ENCODE measurements at places on chromosomes 2 and 18.

DNA sequence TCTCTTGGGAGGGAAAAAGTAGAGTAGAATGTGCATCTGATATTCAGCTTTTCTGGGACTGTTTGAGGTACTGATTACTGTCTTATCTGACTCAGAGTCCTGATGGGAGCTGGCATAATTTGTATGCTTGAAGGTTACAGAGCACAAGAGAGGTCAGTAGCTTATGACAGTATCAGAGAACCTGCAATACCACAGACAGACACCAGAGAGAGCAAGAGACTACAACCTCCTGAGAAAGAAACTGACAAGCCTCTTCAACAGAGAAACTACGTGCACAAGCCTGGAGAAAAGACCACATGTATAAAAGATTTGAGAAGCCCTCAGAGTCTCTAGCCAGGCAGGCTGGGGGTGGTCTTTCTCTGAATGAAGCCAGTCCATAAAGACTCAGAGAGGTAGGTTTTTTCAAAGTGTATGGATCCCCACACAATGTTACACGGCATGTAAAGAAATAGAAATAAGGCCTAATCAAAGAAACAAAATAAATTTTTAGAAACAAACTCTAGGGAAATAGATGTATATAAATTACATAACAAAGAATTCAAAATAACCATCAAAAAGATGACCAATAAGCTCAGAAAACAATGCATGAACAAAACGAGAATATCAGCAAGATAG is 568.3 kb downstream of the LRRTM4 start:
- no peak for DNase-seq

- no peak for DNase-seq
Observed at GRCh38 chr2:215750763-215751162, 262.6 kb downstream of the MREG start.

DNA sequence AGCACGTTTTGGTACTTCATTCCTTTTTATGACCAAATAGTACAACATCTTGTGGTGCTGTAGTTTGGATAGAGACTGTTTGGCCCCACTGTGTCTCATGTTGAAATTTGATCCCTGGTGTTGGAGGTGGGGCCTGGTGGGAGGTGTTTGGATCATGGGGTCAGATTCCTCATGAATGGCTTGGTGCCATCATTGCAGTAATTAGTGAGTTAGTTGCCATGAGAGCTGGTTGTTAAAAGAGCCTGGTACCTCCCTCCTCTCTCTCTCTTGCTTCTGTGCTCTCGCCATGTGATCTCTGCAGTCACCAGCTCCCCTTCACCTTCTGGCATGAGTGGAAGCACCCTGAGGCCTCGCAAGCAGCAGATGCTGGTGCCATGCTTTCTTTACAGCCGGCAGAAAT is 50.9 kb downstream of the NCAPH start:
- no peak for DNase-seq

DNA sequence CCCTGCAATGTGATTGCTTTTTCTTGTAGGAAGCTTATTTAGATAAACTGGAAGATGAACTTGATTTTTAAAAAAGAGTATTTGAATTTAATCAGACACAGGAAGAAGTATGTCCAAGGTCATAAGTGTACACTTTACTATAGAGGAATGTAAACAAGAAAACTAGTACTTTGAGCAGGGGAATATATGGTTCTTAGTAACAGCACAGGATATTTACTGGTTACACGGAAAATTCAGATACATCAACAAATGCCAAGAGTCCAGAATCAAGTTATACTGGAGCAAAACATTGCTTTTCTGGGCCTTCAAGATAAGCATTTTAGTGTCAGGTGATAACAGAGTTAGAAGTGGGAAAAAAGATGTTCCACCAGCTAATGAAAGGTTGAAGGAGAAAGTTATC is 75.5 kb downstream of the EFEMP1 start:
- DNase-seq: no peak

DNA sequence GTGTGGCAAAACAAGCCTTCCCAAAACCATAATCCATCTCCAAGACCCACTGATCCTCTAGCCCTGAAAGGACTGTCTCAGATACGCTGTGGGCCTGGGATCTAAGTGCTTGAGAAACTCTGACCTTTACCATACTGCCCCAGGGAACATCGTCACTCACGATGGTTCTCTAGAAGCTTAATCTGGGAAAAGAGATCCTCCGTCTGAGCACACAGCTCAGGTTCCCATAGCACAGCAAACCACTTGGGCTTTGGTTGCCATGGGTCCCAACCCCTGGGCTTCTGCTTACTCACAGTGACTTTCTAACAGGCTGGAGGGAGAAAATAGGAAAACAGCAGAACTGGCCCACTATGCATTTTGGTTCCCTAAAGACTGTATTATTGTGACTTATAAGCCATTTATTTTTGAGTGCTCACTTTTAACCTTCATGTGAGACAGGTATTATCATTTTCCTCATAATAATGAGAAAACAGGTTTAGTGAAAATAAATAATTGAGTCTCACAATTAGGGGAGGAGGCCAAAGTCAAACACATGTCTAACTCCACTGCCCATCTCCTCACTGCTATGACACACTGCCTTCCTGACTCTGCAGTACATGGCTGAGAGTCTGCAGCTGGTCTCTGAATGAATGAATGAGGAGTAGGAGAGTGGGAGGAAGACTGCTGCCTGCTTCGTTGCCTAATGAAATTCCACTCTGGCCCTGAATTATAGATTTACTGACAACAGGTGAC is 46.7 kb downstream of the REEP1 start:
- no peak for DNase-seq

- no peak for DNase-seq
Observed at GRCh38 chr2:46020416-46020815, 276.8 kb upstream of the EPAS1 start.

GRCh38 chr18:39325973-39326372 is 1760.4 kb upstream of the CELF4 start:
- no peak for DNase-seq

- DNase-seq: no peak
Observed at GRCh38 chr18:7870266-7870665, 303.1 kb downstream of the PTPRM start.

GRCh38 chr2:106545007-106545406 is 57.8 kb downstream of the CD8B2 start:
- no peak for DNase-seq

DNA sequence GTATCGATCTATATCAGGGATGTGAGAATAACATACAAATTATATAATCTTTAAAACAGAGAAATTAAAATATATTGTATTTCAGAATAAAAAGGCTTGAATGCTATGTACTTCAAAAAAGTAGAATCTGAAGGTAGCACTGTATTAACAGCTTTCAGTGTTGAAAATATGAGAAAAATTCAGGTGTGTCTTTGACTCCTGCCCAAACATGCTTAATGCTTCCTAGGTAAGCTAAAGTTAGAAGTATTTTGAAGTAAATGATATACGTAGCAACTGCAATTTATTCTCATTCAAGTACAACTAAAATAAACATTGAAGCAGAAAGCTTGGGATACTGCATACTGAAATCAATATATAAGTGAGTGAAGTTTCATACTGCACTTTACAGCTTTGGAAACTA is 1082.0 kb upstream of the ACVR2A start:
- no peak for DNase-seq

GRCh38 chr2:222526480-222527277 is 102.3 kb downstream of the SGPP2 start:
- no peak for DNase-seq

DNA sequence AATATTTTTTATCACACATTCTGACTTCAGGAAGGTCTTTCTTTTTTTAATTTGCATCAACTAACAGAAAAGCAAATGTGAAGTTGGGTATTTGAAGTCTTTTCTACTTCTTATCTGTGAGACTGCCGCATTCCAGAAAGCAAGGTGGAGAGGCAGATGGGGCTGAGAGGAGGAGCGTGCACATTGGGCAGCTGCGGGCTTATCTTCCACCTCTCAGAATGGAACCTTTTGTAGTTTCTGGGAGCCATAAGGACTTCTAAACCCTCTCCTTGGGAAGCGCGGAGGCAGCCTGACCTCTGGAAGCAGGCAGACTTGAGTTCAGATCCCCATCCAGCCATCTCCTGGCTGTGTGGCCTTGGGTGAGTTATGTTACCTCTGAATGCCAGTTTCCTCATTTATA is 3.9 kb downstream of the MAPRE3 start:
- DNase-seq: no peak

- no peak for DNase-seq
Observed at GRCh38 chr2:237920673-237921072, 46.1 kb upstream of the UBE2F start.

GRCh38 chr2:7358865-7359447 is 441.7 kb downstream of the RNF144A start:
- no peak for DNase-seq

- no peak for DNase-seq
Observed at GRCh38 chr18:11946756-11947155, 34.6 kb upstream of the IMPA2 start.

DNA sequence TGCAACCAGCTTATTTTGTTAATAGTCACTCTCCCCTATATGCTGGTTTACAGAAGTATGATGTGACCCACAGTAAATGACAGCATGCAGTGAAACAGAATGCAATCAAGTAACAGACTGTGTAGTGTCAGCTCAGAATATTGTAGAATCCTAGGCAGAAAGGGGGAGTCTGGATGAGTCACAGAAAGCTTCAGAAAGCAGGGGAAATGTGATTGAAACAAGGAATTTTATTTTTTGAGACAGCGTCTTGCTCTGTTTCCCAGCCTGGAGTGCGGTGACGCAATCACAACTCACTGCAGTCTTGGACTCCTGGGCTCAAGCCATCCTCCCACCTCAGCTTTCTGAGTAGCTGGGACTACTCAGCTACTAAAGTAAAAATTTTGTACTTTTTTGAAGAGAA is 219.9 kb upstream of the FBXO11 start:
- DNase-seq: no peak

GRCh38 chr2:133266041-133266925 is 302.0 kb downstream of the NCKAP5 start:
- no peak for DNase-seq

DNA sequence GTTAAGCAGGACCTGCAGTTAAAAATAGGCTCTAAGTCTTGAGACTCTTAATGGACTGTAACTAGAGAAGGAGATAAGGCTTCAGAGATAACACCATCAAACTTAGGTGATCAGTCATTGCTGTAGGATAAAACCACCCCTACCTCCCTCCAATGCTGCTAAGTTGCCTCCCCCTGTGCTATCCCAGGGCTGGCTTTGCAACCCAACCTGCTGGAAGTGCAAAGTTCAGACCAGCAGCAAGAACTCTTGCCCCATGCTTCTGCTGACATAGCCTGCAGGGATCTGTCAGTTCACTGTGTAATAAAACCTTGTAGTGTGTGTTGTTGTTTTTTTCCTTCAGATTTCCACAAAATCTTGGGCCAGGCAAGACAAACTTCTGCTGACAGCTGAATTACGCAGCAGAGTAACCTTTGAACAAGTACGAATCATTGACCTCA is 57.4 kb upstream of the EPB41L3 start:
- DNase-seq: no peak

DNA sequence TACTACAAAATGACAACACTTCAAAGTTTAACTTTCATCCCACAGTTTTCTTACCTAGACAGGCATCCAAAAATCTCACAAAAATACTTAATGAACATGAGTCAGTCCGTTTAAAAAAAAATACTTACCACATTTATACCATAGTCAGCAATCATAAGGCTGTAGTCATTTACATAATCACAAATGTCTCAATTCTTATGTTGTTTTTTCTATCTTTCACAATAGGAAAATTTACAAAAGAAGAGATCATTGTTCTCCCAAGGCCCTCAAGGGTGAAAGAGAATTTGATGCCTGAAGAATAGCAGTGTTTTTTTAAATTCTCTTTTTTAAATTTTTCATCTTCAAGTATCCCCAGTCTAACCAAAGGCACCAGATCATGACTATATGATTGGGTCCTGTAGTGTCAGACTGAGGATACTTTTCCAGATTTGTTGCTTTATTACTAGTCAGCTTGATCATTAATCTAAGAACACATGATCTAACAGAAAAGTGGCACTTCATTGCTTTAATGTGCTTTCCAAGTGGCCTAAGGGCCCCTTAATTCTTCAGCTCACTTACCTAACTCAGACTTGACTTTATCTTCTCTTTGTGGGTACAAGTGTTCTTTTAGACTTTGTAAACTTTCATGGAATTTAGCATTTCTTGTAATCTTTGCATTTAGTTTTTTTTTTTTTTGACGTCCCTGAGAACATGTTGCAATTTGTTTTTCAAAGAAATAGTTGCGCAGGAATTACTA is 4.7 kb downstream of the SCYGR5 start:
- no peak for DNase-seq

GRCh38 chr18:11999429-11999828 is 18.1 kb downstream of the IMPA2 start:
- no peak for DNase-seq

- no peak for DNase-seq
Observed at GRCh38 chr18:76844742-76845477, 22.6 kb downstream of the ZNF236 start.

- DNase-seq: no peak
Observed at GRCh38 chr2:230144355-230144754, 75.4 kb downstream of the SP110 start.

DNA sequence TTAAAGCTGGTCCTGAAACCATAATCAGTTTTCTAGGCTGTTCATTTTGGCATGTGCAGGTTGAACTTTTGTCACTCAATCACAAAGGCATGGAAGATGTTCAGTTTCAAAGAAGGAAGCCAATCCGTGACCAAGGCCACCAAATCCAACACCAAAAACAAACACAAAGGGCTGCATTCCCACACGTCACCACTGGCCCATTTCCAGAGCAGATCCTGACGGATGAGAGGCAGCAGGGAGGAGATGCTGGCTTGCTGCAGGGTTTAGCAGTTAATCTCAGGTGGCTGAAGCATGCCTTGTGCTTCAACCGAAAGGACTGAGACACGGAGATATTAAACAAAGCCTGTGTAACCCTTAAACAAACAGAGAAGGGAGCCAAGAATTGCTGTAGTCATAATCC is 191.9 kb upstream of the CTAGE1 start:
- no peak for DNase-seq

DNA sequence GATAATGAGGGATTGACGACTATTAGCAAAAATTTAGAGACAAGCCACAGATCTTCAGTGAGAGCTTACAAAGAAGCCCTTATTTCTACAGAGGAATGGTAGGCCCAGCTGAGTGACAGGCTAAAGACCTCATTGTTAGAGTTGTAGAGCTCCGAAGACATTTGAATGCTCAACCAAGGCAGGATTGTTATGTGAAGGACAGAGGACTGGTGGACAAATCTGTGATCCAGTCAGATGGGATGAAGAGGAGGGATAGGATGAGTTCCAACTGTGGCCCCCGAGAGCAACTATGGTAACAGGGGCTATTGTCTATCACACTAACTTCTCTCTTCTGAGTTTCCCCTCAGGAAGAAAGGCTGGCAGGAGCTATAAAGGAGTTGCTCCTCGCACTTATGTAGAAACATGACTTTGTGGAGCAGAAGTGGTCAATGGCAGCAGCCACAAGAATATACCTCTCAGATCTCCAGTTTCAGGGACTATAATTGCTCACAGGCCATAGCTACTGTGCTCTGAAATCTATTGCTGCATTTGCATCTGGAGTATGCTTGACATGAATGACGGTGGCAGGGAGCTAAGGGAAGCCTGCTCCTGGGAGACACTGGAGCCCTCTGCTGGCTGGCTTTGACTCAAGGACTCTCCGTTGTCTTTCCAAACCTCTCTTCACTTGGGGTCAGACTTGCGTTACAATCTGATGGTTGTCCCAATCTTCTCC is 50.3 kb upstream of the GREB1L start:
- DNase-seq: no peak

GRCh38 chr2:230230087-230230486 is 4.6 kb downstream of the SP140 start:
- DNase-seq: no peak

- peak; percentile 16 for DNase-seq
Observed at GRCh38 chr18:61635901-61636528, 256.8 kb downstream of the RNF152 start.

GRCh38 chr2:10412380-10412779 is 35.7 kb downstream of the ODC1 start:
- DNase-seq: no peak

GRCh38 chr2:16729335-16729734 is 63.7 kb upstream of the CYRIA start:
- DNase-seq: no peak

All from AG04449 (cell line).